ENCODE measurements at places on chromosomes 13 and 19.

DNA sequence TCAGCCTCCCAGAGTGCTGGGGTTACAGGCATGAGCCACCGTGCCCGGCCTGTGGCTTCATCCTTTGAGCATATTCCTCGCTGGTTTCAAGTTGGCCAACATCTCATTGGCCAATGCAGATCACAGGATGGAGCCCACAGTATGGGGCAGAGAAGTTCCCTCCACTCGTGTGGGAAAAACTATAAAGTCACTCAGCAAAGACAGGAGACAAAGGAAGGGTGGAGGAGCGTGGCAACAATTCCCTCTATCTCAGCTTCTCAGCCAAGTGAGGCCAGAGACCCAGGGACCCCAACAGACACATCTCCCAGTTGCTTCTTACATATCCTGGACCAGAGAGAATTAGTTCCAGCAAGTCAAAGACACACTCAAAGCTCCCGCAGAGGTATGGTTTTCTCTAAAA, 184.6 kb upstream of the SOX1 start:
- DNase-seq = no peak

DNA sequence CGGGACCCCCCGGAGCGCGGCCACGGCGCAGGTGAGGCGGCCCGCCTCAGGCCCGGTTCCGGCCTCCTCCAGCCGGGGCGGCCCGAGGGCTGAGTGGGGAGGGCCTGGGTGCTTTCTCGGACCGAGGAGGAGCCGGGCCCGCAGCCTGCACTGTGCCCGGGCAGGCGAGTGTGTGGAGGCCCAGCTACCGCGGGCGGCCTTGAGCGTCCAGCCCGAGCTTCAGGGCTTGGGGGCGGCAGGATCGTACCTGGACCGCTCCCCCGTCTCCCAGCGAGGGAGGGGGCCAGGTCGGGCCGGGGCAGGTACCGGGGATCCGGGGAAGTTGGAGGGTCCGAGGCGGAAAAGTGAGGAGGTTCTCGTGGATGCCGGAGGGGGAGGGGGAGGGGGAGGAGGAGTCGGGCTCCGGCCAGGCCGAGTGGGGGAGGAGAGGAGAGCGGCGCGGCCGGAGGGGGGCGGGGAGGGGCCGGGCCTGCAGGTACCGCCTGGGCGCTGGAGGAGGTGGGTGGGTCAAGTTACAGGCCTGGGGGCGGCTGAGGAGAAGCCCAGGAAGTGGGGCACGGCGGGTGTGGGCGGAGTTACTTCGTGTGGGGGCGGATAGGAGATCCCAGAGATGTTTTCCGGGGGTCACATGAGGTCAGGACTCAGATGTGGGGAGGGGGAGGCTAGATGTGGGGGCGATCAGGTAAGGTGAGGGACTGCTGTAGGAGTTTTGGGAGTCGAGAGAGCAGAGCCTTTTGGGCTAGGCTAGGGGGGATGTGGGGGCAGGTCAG, 545 bp downstream of the NACC1 start:
- peak; percentile 40 for DNase-seq

DNA sequence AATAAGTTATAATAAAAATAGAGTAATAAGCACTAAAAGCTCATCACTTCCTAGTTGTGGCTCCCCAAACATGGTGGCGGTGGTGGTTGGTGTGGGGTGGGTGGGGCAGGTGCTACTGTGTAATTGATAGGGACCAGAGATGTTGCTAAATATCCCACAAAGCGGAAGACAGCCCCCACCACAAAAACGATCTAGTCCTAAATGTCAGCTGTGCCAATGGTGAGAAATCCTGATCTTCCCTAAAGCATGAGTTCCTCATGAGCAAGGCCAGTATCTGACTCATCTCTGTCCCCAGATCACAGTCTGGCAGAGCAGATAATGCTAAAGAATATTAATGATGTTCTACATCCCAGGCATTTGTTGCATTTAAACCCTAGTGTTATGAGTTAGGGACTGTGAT, 1.9 kb upstream of the EDDM13 start:
- no peak for DNase-seq

- no peak for DNase-seq
Observed at GRCh38 chr13:26494571-26495195, 62.8 kb upstream of the WASF3 start.

DNA sequence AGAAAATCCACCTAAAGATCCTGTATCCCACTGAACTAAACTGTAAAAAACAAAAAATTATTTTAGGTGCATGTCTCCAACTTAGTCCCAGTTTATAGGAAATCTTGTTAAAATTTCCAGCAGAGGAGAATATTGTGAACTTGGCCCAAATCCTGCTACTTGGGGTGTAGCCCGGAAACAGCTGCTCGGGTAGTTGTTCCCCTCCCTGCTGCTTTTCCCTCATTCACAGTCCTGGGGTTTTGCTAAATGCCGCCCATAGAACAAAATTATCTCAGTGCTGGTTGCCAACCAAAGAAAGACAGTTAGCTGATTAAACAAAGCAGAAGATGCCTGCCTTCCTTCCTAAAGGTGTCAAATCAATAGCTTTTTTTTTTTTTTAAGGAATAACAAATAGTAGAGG, 330.5 kb upstream of the KLF12 start:
- DNase-seq = no peak

- no peak for DNase-seq
Observed at GRCh38 chr13:75836441-75836840, 200.3 kb downstream of the LMO7 start.

DNA sequence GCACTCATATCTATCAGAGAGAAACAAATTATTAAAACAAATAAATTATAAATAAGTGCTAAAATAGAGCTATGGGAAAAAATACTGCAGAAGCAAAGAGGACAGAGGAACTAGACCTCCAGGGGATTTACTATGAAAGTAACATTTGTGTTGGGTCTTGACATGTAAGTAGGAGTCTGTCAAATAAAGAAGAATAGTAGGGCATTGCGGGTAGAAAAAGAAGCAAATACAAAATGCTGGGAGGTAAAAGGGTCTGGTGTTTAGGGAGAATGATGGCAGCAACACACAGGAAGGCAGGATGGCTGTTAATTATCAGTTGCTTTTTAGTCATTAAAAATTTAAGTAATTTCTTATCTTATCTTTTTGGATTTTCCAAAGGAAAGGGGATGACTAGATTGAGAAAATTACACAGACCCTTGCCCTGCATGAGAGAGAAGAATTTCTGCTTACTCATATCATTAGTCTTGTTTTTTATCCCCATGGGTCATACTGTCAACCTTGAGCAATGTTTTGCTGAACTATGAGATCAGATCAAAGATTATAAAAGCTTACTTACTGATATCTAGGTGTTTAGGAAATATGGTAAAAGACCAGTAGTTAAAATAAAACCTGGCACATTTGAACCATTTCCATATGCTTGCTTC, 472.7 kb downstream of the DIAPH3 start:
- DNase-seq = no peak

GRCh38 chr13:22629374-22629773, 551.4 kb upstream of the SGCG start:
- DNase-seq = no peak

DNA sequence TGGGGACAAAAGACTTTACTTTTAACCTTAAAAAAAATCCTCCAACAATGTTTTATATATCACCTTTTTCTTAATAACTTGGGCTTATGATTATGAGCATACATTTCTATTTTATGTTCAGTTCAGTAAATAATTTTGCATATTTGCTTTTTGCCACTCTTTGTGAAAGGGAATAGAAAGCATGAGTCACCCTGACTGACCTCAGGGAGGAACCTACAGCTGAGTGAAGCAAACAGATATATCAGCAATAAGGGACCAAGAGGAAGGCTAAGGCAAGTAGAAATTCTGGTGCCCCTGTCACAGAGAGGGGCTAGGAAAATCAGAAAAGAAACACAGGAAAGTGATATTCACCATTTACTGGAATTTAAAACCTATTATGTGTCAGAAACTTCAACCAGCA, 37.2 kb upstream of the SOHLH2 start:
- no peak for DNase-seq

- peak; percentile 67 for DNase-seq
Observed at GRCh38 chr13:110925023-110925612, 10.2 kb upstream of the ANKRD10 start.

GRCh38 chr19:49664171-49665035, 1.3 kb downstream of the IRF3 start:
- DNase-seq = peak; percentile 80

DNA sequence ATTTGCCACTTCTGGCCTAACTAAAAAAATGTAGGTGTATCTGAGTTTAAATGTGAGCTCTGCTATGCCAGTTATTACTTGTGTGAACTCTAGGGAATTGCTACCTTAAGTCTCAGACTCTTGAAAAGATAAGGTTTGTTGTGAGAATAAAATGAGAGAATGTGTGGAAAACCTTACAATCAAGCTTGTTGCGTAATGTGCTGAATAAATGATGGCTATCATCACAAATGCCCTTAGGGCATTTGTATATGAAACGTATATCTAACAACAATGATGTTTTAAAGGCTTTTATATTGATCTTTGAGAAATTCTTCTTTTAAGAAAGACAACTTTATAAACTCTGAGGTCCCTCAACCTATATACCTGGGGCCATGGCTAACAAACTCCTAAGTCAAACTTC, 384.8 kb downstream of the ITGBL1 start:
- no peak for DNase-seq

GRCh38 chr13:45015300-45015699, 26.0 kb downstream of the GPALPP1 start:
- DNase-seq = no peak

Data from NAMALWA (cell line).